ENCODE measurements at places on chromosomes 12 and 14.

- no peak for DNase-seq
Measured at GRCh38 chr12:93319523-93320050, 58.1 kb upstream of the NUDT4 start.

GRCh38 chr14:90678420-90678819 is 137.8 kb downstream of the TTC7B start:
- DNase-seq = peak; percentile 67

- no peak for DNase-seq
Measured at GRCh38 chr14:51550636-51551035, 101.1 kb upstream of the FRMD6 start.

GRCh38 chr14:61609191-61609843 is 86.0 kb upstream of the HIF1A start:
- peak; percentile 67 for DNase-seq

DNA sequence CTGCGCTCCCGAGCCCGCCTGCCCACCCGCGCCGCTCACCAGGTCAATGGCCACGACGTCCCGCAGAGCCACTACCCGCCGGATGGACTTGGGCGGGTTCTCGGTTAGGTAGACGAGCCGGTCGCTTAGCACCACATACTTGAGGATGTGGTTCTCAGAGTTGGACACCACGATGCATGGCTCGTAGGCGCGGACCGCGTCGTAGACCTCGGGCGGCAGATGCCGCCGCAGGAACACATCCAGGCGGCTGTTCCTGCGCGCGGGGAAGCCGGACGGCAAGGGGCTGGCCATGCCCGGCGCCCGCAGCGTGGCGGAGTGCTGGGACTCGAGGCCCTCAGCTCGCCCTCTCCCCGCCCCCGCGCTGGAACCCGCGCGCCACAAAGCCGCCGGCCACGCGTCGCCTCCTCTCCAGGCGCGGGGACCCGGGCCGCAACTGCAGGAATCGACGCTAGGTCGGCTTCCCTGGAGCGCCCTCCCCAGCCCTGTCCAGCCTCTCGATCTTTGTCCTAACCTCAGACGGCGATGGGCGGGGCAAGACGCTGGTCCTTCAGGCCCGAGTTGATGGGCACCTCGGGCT is at the start of gene C12orf56:
TSS of gene C12orf56 (minus strand) at position 484 of the 577 bp plus-strand sequence. CDS start at position 291, 193 bp downstream.
- no peak for DNase-seq

- DNase-seq = peak; percentile 23
Measured at GRCh38 chr14:33836900-33837577, 113.8 kb downstream of the EGLN3 start.

DNA sequence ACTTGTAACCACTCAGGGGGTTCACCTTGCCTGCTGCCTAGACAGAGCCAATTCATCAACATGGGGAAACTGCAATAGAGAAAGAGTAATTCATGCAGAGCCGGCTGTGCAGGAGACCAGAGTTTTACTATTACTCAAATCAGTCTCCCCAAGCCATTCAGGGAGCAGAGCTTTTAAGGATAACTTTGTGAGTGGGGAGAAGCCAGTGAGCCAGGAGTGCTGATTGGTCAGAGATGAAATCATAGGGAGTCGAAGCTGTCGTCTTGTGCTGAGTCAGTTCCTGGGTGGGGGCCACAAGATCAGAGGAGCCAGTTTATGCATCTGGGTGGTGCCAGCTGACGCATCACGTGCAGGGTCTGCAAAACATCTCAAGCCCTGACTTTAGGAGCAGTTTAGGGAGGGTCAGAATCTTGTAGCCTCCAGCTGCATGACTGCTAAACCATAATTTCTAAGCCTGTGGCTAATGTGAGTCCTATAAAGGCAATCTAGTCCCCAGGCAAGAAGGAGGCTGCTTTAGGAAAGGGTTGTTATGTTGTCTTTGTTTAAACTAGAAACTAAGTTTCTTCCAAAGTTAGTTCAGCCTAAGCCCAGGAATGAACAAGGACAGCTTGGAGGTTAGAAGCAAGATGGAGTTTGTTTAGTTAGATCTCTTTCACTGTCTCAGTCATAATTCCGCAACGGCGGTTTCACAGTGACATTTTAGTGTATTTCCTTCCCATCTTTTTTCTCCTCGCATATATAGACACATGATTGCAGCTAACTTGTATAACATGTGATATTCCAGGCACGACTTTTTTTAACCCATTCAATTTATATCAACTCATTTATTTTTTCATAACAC is 68.9 kb upstream of the NCOR2 start:
- DNase-seq = peak; percentile 85

DNA sequence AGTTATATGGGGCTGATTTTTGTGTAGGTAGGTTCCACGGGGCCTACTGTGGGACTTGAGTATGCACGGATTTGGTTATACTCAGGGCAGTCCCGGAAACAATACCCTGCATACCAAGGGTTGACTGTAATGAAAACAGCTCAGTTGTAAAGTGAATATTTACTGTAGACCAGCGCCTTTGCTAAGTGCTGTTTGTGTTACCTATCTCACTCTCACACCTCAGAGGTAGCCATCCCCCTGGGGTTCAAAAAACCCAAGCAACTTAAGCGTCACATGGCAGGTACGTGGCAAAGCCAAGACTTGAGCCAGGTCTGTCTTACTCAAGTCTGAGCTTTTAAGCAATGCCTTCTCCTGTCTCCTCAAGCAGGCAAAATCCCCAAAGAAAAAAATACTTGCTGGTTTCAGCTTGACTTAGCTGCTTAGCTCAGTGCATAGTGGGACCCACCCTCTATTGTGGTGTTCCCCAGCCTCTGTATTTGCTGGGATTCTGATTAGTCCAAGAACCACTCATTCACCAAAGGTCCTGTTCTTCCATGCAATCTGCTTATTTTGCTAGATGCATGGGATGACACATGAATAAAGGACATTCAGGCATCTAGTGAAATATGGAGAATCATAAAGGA is 34.2 kb upstream of the STRN3 start:
- DNase-seq = no peak

- DNase-seq = peak; percentile 16
Measured at GRCh38 chr14:66070542-66071319, 415.4 kb upstream of the CCDC196 start.

- DNase-seq = no peak
Measured at GRCh38 chr12:124849382-124849781, 14.3 kb downstream of the SCARB1 start.

Data from amniotic epithelial cell (primary cell).